ENCODE measurements at places on chromosomes 6 and 20.

GRCh38 chr20:43185901-43186300 lies 3.8 kb downstream of the PTPRT start:
- no peak for DNase-seq

- DNase-seq = no peak
Measured at GRCh38 chr6:100023798-100024197, 29.8 kb upstream of the MCHR2 start.

DNA sequence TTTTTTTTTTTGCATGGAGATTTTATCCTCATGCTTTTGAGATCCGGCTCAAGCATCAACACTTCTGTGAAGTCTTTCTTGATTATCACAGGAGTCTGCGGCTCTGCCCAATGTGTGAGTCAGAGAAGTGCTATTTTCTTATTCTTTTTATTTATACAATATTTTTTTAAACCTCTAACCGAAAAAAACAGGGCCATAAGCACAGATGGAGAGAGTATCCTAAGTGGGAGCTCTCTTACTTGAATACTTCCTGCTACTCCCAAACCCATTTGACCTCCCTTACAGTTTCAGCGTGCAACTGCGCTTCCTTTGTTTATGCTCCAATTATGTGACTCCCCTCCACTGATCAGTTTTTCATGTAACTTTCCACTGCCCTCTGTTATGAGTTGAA lies 8.7 kb upstream of the ATXN1 start:
- no peak for DNase-seq

DNA sequence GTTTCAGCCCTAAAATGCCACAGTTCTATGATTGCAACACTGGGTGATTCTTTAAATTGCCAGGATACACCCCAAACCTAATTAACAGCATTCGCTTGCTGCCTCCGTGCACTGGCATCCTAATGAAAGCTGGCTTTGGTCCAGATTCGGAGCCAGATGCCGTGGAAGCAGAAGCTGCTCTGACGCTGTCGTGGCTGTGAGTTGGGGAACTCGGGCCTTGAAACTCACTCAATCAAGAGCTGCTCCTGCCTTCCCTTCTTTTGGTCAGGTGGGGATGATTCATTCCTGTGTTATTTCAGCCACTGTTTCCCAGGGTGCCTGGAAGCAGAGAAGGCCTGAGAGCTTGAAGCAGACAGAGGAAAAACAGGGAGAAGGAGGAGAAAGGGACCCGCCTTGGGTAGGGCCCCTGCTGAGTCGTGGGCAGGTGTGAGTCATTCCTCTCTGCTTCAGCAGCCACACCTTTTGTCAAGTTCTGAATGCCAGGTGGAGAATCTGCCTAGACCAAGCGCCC lies 36.2 kb upstream of the DSP start:
- DNase-seq = no peak

DNA sequence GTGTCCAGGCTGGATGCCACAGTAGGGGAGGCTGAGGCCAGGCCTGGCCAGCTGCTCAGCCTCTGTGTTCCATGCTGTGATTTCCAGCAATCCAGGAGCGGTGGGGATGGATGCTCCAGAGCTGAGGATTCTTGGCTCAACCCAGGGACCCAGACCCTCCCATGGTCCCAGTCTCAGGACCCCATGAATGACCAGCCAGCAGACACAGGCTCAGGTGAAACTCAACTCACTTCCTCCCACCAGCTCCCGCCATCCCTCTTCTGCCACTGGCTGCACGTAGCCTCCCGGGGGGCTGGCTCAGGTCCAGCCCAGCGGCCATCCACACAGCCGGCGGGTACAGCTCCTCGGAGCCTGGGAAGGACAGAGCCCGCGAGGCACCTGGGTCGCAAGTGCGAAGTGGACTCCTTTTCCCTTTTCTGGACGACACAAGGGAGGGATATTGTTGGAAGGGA lies 54.5 kb upstream of the DACT2 start:
- DNase-seq = no peak

Data from stimulated activated CD8-positive, alpha-beta memory T cell treated with anti-CD3 and anti-CD28 coated beads, Interleukin-4, amount 100 ng/mL, for 4 hours (primary cell).